ENCODE measurements at places on chromosomes 6 and 20.

DNA sequence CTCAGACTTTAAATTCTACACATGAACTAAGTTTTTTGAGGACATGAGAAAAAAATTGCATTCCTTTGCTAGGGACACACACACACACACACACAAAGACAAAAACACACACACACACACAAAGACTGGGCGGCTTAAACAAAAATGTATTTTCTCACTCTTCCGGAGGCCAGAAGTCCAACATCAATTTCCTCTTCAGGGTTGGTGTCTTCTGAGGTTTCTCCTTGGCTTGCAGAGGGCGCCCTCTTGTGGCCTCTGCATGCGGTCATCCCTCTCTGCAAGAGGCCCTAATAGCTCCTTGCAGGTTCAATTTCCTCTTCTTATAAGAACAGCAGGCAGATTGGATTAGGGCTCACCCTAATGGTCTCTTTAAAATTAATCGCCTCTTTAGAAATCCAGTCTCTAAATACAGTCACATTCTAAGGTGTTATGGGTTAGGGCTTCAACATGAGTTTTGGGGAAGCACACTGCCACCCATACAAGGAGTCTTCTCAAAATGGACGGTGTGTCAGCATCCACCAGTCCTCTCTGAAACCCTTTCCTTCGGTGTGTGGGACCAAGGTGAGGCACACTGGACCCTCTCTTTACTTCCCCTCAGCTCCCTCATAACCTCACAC is 61.4 kb downstream of the GPR6 start:
- DNase-seq = peak; percentile 83

DNA sequence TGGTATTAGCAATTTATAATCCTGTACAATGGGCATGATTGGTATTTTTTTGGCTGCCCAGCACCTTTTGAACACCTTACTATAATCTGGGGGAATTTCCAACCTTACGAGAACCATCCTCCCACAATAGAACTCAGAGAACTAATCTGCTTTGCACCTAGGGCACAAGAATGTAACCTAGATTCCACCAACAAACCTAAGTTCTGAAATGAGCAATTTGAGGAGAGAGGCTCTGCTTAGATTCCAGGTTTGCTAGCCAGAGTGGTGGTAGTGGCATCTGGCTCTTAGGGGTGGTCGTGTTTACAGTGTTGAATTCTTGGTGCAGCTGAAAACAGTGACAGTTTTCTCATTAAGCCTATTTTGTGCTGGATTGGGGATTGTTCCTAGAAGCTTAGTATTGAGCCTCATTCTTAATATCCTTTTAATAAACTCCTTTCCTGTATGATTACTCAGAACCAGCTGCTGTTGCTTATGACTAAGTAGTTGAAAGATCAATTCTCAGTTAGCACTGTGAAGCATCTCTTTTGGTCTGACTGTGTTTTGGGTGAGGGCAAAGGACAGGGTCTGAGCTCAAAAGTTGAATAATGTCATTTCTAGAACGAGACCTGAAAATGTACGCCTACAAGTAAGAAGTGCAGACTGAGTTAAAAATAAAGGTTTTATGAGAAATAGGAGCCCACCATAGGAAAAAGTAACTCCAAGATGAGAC is 385.6 kb downstream of the CDKAL1 start:
- no peak for DNase-seq

- no peak for DNase-seq
Measured at GRCh38 chr6:45160305-45160704, 167.8 kb upstream of the RUNX2 start.

- peak; percentile 31 for DNase-seq
Measured at GRCh38 chr20:31859266-31859997, 10.9 kb downstream of the DUSP15 start.

- no peak for DNase-seq
Measured at GRCh38 chr6:29628419-29629281, 4.3 kb downstream of the GABBR1 start.

DNA sequence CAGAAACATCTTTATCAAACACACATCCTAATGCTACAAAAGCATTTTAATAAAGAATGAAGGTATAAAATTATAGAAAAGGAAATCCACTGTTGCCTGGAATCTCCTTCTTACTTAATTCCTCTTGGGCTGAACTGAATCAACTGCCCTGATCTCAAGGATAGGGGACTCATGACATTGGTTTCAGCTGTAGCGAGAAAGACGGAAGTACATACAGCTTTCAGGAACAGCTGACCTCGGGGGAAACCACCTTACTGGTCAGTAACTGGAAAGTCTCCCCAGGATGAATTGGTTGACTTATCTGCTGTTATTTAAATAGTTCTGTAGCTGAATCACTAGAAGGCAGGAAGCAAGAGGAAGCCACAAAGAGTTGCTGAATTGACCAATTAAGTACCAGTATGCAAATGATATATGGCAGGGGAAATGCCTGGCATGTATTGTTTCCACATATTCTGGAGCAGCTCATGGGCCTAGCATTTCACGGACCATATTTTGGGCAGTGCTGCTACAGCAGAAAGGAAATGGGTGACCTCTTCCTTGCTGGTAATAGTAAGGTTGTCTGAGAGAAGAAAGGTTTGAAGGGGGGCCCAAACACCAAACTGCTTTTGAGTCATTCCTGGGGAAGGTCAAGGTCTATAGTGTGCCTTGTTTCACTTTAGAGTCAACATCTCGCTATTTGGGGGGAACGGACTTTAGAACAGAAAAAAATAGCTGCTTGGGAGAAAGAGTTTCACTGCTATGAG is 43.7 kb upstream of the MAP7 start:
- no peak for DNase-seq

- peak; percentile 80 for DNase-seq
Measured at GRCh38 chr20:56359212-56360132, 698 bp downstream of the FAM210B start.

- DNase-seq = no peak
Measured at GRCh38 chr20:39309458-39309857, 347.3 kb downstream of the DHX35 start.

DNA sequence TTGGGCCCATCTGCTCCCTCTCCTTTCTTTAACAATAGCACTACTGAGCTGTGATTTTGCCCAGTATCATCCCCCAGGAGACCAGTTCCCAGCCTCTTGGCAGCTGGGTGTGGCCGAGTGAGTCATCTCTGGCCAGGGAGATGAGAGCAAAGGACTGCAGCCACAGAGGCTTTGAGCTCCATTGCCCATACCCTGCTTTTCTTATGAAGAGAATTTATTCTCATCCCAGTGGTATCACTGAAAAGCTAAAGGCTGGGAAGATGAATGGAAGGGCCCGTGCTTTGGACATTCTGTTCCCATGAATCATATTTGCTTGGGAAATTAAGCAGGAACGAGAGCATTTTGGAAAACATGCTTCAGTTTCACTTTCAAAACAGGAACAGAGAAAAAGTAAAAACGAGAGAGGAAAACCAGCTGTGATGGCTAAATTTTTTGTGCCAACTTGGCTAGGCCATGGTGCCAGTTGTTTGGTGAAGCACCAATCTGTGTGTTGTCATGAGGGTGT is 14.9 kb downstream of the CST3 start:
- peak; percentile 89 for DNase-seq

- DNase-seq = no peak
Measured at GRCh38 chr6:116027801-116028200, 32.9 kb downstream of the FRK start.

GRCh38 chr6:155212616-155213380 is 51.0 kb upstream of the CLDN20 start:
- no peak for DNase-seq

DNA sequence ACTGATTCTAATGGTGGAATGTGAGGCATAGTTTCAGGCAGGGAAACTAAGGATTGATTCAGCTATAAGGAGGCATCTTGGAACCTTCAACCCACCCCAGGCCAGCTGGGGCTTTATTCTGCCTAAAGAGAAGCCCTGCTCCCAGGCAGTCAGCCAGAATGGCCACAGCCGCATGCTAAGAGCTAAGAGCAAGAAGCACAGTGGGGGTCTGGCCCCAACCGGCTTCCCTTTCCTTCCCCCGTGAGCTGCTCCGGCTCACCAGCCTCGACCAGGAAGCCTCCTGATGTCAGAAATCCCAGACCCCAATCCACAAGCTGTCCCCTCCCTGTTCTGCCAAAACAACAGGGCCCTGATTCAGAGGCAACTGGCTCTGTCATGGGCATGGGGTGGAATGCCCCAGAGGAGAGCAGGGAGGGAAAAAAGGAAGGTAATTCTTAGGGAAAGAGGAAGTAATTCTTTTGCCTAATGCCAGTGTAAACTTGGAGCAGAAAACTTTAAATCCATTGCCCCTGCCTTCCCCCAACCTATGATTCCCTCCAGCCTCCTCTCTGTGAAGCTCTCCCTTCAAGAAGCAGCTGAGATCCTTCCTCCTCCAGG is 6.9 kb downstream of the GRM4 start:
- no peak for DNase-seq

- DNase-seq = no peak
Measured at GRCh38 chr20:1669304-1669703, 11.7 kb upstream of the SIRPG start.

GRCh38 chr6:56547687-56548086 is 95.0 kb downstream of the DST start:
- DNase-seq = no peak

- DNase-seq = no peak
Measured at GRCh38 chr20:37479925-37480691, 40.9 kb upstream of the NNAT start.

DNA sequence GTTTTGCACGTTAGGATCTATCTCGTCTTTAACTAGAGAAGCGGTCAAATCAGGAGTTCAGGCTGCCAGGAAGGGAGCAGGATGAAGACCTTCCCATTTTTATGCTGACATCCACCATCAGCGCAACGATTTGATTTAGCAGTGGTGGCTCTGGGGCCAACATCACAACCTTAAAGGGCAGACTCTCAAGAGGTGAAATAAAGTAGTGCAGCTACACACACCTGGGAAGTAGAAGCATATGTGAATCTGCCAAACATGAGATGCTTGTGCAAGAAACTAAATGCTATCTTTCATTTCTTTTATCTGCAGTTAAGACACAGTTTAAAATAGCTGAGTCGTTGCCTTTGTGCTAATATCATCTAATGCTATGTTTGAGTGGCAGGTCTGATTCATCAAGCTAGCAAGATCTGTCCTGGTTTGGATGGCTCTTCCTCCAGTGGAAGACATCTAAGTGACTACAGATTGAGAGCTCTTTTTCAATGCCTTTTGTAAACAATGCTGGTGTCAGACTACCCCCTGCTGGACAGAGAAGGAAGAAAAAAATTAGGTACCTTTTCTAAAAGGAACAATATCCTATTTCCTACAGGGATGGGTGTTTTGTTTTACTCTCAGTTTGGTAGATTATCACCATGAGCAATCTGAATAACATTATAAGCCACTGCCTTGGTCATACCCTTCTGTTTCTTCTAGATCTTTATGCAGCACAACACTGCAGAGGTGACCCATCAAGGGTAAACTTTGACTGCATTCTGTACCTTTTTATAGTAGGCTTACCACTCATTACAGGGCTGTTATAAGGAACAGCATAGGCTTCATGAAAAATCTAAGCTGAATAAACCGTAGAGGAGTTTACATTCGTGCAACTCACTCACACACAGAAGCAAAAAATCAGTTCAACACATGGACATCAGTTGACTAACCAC is 171.6 kb upstream of the FBXL4 start:
- no peak for DNase-seq

GRCh38 chr6:70846207-70846835 is 110.5 kb downstream of the B3GAT2 start:
- no peak for DNase-seq

DNA sequence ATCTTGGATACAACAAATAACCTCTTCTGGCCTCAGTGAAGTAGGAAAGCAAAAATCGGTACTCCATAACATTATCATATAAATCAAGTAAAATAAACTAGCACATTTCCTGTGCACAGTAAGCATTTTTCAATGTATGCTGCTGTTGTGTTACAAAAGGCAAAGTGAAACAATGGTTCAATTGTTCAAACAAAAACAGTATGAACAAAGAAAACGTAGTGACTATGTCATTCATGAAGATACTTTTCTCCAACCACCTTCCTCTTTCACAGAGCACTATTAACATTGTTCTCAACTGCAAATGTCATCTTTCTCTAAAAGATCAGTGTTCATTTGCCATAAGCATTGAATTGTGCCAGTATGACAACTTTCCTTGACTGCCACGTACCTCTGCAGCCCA is 318.6 kb upstream of the PRDM1 start:
- DNase-seq = no peak

DNA sequence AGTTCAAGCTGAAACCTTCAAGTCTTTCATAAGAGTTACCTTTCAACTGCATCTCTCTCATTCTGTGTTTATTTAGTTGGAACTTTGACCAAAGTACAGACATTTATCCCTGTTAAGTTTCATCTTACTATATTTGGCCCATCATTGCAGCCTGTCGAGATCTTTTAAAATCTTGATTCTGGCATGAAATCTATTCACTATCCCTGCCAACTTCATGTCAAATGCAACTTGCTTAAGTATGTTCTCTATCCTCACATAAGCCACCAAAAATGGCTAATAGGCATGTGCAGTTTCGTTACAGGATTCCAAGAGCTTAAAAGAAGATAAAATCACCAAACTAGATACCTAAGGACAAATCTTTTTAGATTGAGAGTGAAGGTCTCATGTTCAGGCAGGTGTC is 117.5 kb upstream of the KCNQ5 start:
- DNase-seq = no peak

- no peak for DNase-seq
Measured at GRCh38 chr6:48429021-48429420, 318.0 kb upstream of the PTCHD4 start.
